ENCODE measurements at places on chromosomes 2 and 18.

- no peak for DNase-seq
Observed at GRCh38 chr18:48934723-48935432, 15.9 kb downstream of the SMAD7 start.

DNA sequence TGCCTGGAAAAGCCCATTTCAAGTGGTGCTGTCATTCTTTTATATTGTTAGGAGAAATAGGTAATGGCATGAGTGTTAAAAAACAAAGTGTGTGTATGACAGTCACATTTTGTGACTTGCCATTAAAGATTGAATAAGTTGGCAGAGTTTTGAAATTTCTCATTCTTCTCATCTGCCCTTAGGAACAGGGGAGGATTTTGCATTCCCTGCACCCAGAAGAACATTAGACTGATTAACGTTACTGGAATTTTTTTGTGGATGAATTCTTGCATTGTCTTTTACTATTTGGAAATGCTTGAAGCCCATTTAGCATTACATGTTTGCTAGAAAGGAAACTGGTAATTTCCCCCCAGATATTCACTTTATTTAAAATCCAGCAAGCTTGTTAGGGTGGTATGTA, 162.2 kb downstream of the BABAM2 start:
- DNase-seq: no peak

DNA sequence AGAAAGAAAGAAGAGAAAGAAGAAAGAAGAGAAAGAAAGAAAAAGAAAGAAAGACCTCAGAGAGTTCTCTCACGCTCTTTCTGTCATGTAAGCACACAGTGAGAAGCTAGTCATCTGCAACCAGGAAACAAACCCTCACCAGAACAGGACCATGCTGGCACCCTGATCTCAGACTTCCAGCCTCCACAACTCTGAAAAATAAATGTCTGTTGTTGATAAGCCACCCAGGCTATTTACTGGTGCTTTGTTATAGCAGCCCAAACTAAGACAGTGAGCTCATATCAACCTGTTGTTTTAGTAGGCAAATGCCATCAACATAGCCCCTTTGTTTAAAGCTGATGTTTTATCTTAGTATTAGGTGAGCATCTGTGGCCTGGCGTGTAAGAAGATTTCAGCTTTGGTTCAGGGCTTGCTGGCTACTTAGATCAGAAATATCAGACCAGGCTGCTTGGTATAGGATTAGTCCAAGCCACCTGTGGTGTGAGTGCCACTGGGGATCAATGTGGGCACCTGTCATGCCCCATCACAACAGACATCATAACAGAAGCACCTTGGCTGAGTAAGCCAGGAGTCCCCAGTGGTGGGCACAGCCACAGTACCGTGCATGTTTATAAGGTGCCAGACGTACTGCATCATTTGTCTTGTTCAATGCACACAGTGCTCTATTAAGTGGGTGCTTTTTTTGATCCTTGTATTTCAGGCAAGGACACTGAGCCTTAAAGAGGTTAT, 94.4 kb downstream of the LBH start:
- DNase-seq: no peak

- peak; percentile 9 for DNase-seq
Observed at GRCh38 chr2:69914950-69915945, at the start of gene MXD1. Gene MXD1, plus strand, starts transcription at chr2:69915109. Its CDS starts 222 bp downstream, at chr2:69915331.

GRCh38 chr2:105771836-105772235, 27.1 kb downstream of the NCK2 start:
- no peak for DNase-seq

DNA sequence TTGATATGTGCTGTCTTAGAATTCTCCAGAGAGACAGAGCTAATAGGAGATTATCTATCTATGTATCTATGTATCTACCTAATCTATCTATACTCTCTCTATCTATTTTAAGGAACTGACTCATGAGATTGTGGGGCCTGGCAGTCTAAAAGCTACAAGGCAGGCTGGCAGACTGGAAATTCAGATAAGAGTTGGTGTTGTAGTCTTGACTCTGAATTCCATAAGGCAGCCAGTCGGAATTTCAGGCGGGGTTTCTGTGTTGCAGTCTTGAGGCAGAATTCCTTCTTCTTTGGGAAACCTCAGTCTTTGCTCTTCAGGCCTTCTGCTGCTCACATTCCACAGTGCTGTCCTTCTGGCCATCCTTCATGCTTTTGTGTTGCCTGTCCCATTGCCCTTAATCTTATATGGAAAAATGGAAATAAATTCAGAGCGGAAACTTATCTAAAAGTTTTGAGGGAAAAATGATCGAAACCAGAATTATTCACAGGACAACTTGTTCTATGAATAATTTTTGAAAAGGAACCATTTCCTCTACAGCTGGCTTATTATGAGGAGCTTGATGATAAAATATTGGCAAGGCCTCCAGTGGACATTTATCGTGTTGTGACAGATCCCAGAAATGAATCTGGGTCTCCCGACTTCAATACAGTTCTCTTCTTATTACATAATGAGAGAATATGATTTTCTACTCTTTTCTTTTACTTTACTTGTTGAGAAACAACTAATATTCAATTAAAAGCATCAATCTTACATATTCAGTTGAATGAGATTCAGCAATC, 10.8 kb downstream of the IL1RL1 start:
- no peak for DNase-seq

DNA sequence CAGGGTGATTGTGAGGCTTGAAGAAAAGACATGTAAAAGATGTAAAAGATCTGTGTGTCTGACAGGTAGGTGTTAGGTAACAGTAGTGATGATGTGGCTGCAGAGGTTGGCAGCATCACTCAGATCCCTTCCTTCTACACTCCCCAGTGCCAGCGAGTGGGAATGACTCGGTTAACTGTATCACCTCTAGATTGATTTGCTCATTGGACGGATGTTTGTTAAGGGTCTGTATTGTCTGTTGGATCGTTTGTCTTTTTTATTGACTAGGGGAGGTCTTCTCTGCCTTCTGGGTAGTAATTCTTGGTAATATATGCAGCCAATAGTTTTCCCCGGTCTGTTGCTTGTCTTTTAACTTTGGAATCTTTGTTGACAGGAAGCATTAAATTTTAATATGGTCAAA, 44.8 kb upstream of the CNGA3 start:
- DNase-seq: no peak

DNA sequence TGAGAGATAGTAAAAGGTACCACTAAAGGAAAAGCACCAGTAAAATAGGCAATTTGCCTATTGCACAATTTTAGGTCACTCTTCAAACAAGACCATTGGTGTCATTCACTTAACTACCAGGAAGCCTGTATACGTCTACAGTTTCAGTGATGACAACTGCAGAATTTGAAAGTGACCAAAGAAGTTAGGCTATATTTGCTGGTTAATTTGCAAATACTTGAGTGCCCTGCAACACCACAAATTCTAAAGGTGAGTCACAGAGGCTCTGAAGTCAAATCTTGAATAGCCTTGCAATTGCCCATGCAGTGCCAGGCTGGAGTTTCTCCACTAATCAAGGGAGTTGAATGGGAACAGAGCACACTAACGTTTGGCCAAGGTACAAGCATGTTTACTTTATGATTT, 128.7 kb upstream of the CCDC68 start:
- no peak for DNase-seq
